ENCODE measurements at places on chromosomes 4 and X.

GRCh38 chr4:123556526-123556925, 159.9 kb downstream of the SPRY1 start:
- no peak for DNase-seq

GRCh38 chr4:10506077-10506476, 48.9 kb upstream of the ZNF518B start:
- no peak for DNase-seq

DNA sequence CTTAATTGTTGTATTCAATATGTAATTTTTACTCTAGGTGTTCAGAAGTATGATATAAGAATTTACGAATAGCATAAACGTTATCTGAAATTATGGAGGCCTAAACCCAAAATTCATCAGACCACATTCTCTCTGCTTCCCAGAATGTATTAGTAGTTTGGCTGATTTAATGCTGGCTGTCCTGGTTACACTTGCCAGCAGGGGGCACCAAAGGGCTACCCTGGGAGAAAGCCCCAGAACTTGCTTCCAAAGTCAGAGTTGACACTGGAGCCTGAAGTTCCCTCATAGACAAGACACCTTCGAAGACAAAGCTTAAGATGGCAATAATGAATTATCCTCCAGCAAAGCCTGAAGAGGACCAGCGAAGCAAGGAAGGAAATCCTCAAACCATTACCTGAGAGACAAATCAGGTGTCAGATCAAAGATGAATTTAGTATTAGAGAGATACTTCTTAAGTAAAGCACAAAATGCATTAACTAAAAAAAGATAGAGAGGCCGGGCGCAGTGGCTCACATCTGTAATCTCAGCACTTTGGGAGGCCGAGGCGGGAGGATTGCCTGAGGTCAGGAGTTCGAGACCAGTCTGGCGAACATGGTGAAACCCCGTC, 11.3 kb upstream of the ANOS1 start:
- peak; percentile 46 for DNase-seq

- no peak for DNase-seq
Observed at GRCh38 chr4:19831644-19832285, 419.9 kb upstream of the SLIT2 start.

GRCh38 chr4:174037631-174038030, 245.8 kb downstream of the FBXO8 start:
- DNase-seq: no peak

GRCh38 chr4:2217726-2218125, 24.2 kb downstream of the HAUS3 start:
- no peak for DNase-seq

DNA sequence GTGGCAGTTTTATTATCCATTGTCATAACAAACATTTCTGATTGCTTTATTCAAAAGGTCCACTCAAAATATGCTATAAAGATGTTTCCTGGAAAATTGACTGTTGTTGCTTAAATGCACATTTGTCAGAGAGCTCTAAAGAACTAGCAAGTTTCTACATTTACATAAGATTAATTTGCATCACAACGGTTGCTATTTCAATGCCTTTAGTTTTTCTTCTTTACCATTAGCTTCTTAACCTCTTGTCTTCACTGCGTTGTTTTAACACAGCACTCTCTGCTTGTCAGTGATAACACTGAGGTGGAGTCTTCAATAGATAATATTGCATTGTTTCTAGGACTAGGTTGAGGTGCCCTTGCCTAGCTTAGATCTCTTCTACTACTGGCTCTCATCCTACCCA, 76.7 kb upstream of the GALNT7 start:
- DNase-seq: no peak

- no peak for DNase-seq
Observed at GRCh38 chrX:69815063-69815462, 199.2 kb downstream of the EDA start.

DNA sequence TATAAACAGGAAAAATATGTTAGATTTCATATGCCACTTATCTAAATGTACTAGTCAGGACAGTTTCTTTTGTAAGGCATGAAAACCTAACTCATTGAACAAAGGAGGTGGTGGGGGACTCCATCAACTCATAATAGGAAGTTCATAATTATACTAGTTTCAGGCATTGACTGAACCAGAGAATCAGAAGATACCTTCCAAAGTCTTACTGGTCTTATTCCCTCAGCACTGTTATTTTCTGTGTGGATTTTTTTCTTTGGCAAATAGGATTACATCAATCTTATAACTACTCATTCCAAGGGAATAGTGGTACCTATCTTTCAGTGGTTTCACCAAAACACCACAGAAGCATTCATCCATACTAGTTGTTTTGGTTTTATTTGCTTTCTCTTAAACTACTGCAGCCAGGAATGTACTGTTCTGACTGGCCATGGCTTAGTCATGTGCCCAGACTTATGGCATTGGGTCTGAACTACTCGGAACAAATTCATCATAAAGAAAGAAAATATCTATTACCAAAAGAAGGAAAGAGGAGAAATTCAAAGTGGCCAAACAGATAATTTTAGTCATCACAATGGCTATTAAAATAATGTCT, 273.9 kb downstream of the ARAP2 start:
- DNase-seq: no peak

- DNase-seq: no peak
Observed at GRCh38 chr4:136392576-136392975, 1139.7 kb downstream of the PCDH18 start.

DNA sequence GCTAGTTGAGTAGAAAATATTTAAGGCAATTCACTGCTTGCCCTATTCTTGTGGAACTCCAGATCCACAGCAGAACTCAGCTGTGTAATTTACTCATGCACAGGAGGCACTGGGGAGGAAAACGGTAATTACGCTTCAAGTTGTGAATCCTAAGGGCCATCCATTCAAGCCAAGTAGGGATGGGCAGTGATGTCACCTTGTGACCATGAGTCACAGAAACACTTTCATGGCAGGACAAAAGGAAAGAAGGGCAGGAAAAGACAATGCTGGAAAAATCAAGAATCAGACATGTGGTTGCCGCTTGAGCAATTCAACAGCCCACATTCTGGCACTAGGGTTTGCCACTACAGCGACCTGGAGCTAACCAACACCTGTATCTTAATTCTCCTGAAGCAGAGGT, 1.4 kb downstream of the PAQR3 start:
- no peak for DNase-seq
